ENCODE measurements at places on chromosomes 3 and 15.

GRCh38 chr3:182244222-182244971 is 532.7 kb downstream of the SOX2 start:
- H3K36me3 ChIP-seq = no peaks in the 10 kb centered on the region
- no peaks in the 10 kb centered on the region for H3K27me3 ChIP-seq
- H3K27ac ChIP-seq = no peak overlapping the region
- no peaks in the 10 kb centered on the region for H3K4me1 ChIP-seq

DNA sequence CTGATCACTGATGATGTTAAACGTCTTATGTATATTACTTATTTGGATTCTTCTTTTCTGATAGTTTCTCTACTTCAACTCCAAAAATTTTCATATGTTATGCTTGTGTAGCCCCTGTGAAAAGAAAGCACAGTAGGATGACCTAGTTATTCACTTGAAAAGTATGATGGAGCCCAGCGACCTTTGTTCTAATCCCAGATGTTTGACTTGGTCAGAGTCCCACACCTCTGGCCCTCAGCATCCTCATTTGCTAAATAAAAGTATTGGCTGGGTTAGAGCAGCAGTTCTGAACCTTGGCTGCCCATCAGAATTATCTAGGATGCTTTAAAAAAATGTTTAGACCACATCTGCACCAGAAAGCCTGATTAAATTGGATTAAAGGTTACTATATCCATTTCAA is 173.7 kb downstream of the ATG7 start:
- no peaks in the 10 kb centered on the region for H3K4me1 ChIP-seq
- H3K27me3 ChIP-seq = no peaks in the 10 kb centered on the region
- DNase-seq = no peak
- H3K4me3 ChIP-seq = no peak overlapping the region
- no peaks in the 10 kb centered on the region for H3K36me3 ChIP-seq

GRCh38 chr3:172550347-172550943 is 27.2 kb upstream of the TNFSF10 start:
- peaks cover 14% of the 10 kb centered on the region for H3K4me1 ChIP-seq
- DNase-seq = peak; percentile 55
- H3K4me3 ChIP-seq = no peak overlapping the region
- H3K27ac ChIP-seq = no peak overlapping the region

GRCh38 chr3:42633544-42633943 is 20.0 kb upstream of the ZBTB47 start:
- DNase-seq = no peak
- H3K4me1 ChIP-seq = no peaks in the 10 kb centered on the region
- H3K27me3 ChIP-seq = no peaks in the 10 kb centered on the region
- H3K4me3 ChIP-seq = no peak overlapping the region

GRCh38 chr15:94279736-94280135 is 48.4 kb downstream of the MCTP2 start:
- H3K36me3 ChIP-seq = no peaks in the 10 kb centered on the region
- H3K27me3 ChIP-seq = no peaks in the 10 kb centered on the region
- H3K4me3 ChIP-seq = no peak overlapping the region
- no peak for DNase-seq

GRCh38 chr3:117622171-117622841 is 912.7 kb downstream of the TUSC7 start:
- no peaks in the 10 kb centered on the region for H3K36me3 ChIP-seq
- no peak for DNase-seq
- H3K4me1 ChIP-seq = no peaks in the 10 kb centered on the region
- H3K27ac ChIP-seq = no peak overlapping the region
- H3K27me3 ChIP-seq = no peaks in the 10 kb centered on the region

DNA sequence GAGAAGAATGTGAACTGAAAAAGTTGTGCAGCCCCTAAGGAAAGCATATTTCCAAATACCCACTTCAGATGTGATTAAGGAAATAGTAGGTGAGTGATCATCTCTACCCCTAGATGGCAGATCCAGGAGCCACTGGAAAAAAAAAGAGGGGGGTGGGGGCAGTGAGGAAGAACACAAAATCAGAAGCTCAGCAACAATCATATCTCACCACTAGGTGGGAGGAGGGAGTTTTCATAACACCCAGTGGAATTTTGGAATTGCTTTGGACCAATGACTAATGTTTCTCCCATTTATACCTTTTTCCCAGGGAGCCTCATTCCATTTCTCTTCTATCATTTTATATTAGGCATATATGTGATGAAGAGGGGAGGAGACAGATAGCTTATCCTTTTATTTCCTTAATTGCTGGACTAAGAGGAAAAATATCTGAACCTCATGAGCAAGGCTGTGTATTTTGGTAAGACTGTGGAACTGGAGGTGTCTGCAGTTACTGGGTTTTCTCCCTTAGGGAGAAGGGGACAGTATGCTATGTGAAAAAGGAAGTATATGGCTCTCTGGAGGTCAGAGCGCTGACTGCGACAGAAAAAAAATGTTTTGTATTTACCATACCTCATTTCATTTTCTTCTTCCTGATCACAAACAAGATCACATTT is 363.4 kb downstream of the GAP43 start:
- DNase-seq = peak; percentile 32
- no peak overlapping the region for H3K4me3 ChIP-seq
- H3K36me3 ChIP-seq = no peaks in the 10 kb centered on the region
- H3K4me1 ChIP-seq = no peaks in the 10 kb centered on the region

DNA sequence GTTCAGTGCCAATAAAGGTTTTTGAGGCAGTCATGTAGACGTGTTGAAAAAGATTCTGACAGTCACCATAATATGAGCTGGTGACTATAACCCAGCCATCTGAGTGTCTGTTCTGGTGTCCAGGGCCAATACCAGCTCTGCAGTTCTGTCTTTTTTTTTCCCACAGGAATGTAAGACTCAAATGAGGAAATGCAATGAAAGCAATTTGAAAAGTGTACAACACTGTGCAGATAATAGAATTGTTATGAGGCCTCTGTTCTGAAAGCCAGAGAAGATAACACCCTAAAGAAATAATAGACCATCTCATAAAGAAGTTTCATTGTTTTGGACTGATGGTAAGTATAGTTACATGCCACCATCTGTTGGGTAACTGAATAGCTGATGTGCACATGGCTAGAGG is 57.1 kb downstream of the CLDN1 start:
- no peaks in the 10 kb centered on the region for H3K4me1 ChIP-seq
- no peak overlapping the region for H3K27ac ChIP-seq
- no peak overlapping the region for H3K4me3 ChIP-seq
- no peaks in the 10 kb centered on the region for H3K36me3 ChIP-seq

DNA sequence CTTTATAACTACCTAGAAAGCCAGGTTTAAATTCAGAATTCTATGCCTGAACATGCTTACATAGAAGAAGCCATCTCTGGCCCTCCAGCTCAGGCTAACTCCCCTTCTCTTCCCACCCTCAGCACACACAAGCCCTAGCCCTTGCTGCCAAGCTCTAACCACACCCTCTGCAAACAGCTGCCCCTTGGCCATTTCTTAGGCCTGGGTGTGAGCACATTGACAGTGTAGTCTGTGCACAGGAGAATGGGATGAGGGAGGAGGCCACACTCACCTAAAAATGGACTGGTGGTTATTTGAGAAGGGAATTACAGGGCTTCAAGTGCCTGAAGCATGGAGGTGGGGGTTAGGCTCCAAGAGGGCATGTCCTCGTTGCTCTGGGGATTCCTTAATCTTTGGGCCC is 42.3 kb upstream of the SLC25A36 start:
- H3K27ac ChIP-seq = no peak overlapping the region
- DNase-seq = no peak
- H3K4me1 ChIP-seq = no peaks in the 10 kb centered on the region
- no peak overlapping the region for H3K4me3 ChIP-seq

DNA sequence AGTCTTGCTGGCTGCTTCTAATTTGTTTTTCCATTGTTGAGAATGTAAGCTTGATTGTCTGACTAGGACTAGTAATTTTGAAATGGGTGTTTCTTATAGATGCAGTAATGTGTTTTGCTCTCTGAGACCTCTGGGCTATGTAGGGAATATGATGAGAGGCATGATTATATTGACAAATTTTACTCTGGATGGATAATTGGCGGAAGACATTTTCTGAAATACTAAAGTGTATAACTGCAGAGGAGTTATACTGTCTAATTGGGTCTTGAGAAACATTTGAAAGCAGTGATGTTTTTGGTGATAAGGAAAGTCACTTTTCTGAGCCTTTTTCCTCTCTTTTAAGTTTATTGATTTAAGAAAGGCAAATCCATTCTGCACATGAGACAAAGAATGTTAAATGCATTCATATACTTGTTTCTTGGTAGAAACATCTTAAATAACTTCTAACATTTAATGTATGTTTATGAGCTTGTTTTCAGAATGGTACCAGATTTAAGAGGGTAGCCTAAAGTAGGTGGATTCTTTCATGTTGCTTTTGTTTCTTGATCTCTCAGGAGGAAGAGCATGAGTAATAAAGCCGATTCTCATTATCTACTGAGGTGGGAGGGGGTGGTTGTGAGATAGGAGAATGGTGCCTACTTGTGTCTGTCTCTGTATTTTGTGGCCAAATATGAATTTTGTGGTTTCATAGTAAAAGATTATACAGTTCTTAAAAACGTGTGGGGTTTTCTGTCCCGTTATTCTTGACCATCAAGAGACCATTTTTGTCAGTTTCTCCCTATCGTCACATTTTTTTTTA is 2.0 kb downstream of the ATP2C1 start:
- H3K27ac ChIP-seq = peak overlapping the region; percentile 98
- no peaks in the 10 kb centered on the region for H3K36me3 ChIP-seq
- DNase-seq = no peak
- peaks cover 3% of the 10 kb centered on the region for H3K4me1 ChIP-seq
- H3K4me3 ChIP-seq = peak overlapping the region; percentile 76

- peaks cover 7% of the 10 kb centered on the region for H3K4me1 ChIP-seq
- H3K27me3 ChIP-seq = no peaks in the 10 kb centered on the region
- no peak overlapping the region for H3K27ac ChIP-seq
These were observed 57.8 kb downstream of the DTWD1 start for GRCh38 chr15:49678655-49679054.

DNA sequence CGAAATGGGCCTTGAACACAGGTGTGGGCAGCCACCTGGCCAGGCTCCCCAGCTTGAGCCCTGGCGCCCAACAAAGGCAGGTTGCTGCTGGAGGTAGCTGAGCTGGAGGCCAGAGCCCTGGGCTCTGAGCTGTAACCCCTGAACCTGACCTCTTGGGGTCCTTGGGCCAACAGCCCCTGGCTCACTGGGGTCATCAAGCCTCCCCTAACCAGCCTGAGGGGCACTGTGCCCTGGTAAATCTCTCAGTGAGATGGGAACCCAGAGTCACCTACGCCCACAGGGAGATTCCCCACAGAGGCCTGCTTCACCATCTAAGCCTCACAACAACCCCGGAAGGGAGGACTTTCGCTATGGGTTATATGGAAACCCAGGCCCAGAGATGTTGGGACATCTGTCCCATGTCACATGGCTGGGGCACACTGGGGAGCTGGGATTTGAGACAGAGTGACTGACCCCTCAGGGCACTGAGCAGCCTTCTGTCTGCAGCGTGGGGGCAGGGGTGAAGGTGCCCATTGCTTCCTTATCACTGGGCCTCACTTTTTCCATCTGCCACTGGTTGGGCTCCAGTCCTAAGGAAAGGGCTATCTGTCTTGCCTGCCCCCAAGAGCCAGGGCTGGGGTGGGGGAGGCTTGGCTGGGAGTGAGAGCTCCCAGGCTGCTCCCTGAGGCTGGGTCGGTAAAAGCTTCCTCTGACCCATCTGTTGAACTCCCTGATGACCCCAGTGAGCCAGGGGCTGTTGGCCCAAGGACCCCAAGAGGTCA is 59.1 kb downstream of the IQSEC1 start:
- H3K27ac ChIP-seq = no peak overlapping the region
- DNase-seq = no peak
- no peaks in the 10 kb centered on the region for H3K36me3 ChIP-seq
- no peaks in the 10 kb centered on the region for H3K27me3 ChIP-seq
- H3K4me1 ChIP-seq = peaks cover under 1% of the 10 kb centered on the region
- H3K4me3 ChIP-seq = no peak overlapping the region

DNA sequence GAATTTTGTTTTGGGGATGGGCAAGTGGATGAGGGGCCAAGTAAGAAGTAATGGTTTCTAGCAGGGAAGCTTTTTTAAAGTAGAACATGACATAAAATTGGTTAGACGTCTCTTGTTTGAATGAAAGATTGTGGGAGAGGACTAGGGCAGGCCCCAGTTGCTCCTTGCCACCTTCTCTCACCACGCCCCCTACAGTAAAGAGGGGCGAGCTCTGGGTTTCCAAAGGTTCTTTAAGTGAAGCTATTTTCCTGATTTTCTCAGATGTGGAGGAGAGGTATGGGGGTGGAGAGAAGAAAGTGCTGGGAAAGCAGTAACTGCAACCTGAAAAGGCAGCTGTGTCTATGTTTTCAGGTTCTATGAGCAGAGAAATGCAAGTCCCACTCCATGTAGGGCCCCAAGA is 32.6 kb upstream of the SKIL start:
- no peak overlapping the region for H3K27ac ChIP-seq
- no peaks in the 10 kb centered on the region for H3K27me3 ChIP-seq
- H3K4me1 ChIP-seq = peaks cover 8% of the 10 kb centered on the region
- no peaks in the 10 kb centered on the region for H3K36me3 ChIP-seq

GRCh38 chr3:103949693-103950092 is 1417.0 kb upstream of the ALCAM start:
- no peaks in the 10 kb centered on the region for H3K4me1 ChIP-seq
- H3K27ac ChIP-seq = no peak overlapping the region
- no peaks in the 10 kb centered on the region for H3K36me3 ChIP-seq
- no peak overlapping the region for H3K4me3 ChIP-seq
- no peak for DNase-seq
- H3K27me3 ChIP-seq = no peaks in the 10 kb centered on the region

- no peak overlapping the region for H3K4me3 ChIP-seq
- peaks cover 20% of the 10 kb centered on the region for H3K4me1 ChIP-seq
- no peaks in the 10 kb centered on the region for H3K36me3 ChIP-seq
- no peaks in the 10 kb centered on the region for H3K27me3 ChIP-seq
- no peak overlapping the region for H3K27ac ChIP-seq
- DNase-seq = no peak
These were observed 170.2 kb upstream of the ICE2 start for GRCh38 chr15:60648928-60649679.

DNA sequence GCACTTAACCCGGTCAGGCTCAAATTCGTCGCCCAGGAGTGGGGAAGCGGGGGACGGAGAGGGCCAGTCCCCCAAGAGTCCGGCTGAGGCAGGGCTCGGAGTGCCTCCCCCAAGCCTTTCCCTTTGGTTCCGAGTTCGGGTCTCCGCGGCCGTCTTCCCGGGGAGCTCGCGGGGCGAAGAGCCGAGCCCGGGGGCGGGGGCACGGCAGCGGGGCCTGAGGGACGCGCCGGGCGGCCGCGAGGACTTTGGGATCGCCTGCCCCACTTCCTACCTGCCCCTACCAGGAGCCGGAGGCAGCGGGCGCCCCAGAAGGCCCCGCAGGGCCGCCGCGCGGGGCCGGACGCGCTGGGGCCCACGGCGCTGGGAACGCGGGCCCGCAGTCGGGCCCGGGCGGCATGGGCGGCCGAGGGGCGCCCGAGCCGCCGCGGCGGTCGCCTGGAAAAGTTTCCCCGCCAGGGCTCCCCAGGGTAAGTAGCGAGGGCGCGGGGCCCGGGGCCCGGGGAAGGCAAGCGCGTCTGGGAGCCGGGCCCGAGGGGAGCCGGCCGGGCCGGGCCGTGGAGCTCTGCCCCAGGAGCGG is 2.8 kb downstream of the FURIN start:
- H3K27ac ChIP-seq = peak overlapping the region; percentile 89
- H3K27me3 ChIP-seq = no peaks in the 10 kb centered on the region
- H3K4me3 ChIP-seq = peak overlapping the region; percentile 96
- peaks cover 60% of the 10 kb centered on the region for H3K4me1 ChIP-seq

All from hepatocyte (in vitro differentiated cells).